Panc1 (cell line): ENCODE measurements at places on chromosomes 1 and 21.

DNA sequence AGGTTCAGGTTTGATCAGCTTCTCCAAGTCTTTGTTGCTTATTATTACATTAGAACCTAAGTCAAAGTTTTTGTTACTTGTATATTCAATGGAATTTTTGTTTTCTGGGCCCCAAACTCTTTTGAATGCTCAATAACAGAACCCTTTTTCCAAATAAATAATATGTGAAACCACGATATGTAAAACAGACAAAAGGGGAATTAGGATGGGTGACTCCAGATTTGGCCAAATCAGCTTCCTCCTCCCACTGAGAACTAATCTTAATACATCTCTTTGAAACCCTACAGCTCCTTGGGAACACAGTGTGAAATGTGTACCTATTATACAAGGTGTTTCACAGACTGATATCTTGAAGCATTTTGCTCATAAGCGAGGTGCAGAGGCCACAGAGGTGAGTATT, 67.0 kb upstream of the TNFSF18 start:
- DNase-seq = no peak

- no peak for DNase-seq
These were observed 36.1 kb upstream of the KHDRBS1 start for GRCh38 chr1:31977385-31978131.

DNA sequence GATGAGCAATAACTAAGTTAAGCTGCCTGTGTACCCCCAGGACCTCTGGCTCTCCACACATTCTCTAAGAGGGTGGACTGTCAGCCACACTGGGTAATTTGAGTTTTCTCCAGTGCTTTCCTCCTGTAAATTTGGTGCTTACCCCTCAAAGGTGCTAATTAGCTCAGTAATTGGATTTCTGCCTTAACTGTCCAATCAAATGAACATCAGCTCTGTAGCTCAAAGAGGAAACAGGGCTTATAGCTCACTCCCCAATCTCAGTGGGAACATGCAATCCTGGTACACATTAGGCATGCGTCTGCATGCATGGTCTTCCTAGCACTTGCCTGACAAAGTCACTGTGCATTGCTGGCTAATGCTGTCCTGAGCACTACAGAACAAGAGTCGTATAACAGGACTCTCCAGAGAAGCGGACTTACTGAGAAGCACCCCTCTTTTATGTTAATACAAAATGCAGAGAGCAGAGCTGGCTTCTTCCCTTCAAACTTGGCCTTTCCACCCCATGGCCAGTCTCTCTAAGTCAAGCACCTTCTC, 110.1 kb downstream of the NTPCR start:
- no peak for DNase-seq

DNA sequence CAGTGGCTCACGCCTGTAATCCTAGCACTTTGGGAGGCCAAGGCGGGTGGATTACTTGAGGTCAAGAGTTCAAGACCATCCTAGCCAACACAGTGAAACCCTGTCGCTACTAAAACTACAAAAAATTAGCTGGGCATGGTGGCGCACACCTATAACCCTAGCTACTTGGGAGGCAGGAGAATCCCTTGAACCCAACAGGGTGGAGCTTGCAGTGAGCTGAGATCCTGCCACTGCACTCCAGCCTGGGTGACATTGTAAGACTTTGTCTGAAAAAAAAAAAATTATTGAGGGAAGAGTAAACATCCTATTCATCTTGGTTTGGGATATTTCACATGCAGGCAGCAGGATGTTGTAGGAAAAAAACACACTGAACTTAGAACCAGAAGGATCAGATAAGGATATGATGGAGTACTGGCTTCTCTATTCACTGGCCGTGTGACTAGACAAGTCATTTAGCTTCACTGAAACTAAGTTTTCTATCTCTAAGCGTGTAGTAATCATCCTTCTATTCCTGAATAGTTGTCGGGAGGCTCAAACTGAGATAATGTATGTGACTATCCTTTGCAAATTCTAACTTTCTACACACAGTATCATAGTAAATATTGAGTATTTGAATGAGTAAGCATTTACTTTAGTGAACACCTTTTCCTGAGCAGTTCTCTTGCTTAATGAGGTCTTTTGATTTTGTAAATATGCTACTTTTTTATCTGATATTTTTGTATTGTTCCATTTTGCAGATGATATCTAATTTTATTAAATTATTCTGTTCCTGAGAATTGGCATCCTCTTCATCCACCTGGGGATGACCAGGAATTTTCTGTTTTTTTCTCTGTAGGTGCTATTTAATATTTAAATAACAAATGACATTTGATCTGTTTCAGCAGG, 18.2 kb downstream of the CAP1 start:
- no peak for DNase-seq

DNA sequence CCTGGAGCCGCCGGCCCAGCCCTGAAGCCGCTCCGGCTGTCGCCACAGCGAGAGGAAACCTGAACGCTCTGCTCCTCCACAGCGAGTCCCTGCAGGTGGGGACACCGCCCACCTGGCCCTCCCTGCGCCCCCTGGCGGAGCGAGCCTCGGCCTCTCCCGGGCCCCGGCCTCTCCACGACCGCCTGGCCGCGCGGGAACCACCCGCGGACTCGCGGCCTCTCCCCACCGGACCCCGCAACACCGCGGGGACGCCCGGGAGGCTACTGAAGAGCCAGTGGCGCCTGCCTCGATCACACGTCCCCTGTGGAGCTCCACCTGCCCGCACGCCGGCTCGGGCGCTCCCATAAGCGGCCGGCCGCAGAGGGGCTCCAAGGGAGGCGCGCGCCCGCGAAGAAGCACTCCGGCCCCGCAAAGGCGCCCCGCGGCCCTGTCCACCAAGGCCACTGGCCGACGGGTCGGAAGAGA, 109.6 kb downstream of the KCNN3 start:
- DNase-seq = no peak

GRCh38 chr1:11362547-11363021, 89.6 kb downstream of the UBIAD1 start:
- no peak for DNase-seq

GRCh38 chr1:156813750-156814570, 2.7 kb downstream of the SH2D2A start:
- no peak for DNase-seq

GRCh38 chr1:115722221-115722620, 46.3 kb downstream of the CASQ2 start:
- no peak for DNase-seq

DNA sequence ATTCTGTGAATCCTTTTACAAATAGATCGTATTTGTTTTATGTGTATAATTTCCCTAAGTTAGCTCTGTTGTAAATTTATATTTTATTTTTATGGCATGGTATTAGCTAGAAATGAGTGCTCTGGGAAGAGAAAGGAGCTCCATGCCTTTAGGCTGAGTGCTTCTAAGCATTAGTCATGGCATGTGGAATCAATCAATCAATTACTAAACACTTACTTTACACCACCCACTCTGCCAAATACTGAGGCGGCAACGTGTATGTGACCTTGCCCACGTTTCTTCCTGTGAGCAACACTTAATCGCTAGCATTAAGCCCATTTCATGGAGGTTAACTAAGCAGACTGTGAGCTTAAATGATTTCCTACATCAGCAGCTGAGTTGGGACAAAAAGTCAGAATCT, 7.2 kb upstream of the BECN2 start:
- no peak for DNase-seq

DNA sequence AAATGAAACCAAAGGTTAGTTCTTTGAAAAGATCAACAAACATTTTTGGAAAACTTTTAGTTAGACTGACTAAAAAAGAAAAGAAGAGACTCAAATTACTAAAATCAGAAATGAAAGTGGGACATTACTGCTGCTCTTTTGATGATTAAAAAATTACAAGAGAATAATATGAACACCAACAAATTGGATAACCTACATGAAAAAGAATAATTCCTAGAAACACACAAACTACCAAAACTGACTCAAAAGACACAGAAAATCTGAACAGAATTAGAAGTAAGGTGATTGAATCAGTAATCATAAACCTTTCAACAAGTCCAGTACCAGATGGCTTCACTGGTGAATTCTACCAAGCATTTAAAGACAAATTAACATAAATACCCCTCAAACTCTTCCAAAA, 5.6 kb downstream of the KIFAP3 start:
- DNase-seq = no peak

DNA sequence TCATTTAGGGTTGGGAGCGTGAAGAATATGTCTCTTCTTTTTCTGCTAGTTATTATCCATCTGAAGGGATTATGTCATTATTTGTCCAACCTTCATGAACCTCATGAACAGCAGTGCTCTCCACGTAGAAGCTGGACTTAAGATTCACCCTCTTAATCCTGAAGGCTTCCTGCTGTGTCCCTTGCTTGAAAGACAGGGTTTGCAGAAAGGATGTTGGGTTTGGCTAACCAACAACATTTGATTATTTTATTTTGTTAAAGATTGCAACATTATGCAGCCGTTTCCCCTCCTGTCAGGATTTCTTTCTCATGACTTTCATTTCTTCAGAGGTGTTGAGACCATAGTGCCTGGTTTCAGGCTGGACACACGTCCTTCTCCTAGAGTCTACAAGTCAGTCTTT, 75.2 kb downstream of the NGF start:
- no peak for DNase-seq

DNA sequence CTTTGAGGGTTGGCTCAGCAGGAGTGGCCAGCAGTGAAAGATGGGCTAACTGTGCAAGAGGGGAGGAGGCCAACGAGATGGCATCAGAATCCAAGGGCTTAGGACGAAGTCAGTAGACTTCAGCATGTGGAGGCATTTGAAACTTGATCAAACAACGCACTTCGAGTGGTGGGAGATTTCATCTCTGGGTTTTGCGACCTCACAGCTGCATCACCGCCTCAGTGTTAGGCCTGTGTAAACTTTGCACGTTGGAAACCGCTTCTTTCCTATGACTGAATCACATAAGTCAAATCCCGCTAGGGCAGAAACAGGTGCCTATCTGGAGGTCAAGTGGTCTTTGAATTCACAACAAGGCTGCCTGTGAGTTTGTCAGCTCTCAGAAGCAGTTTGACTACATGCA, 17.8 kb downstream of the TFF3 start:
- no peak for DNase-seq

DNA sequence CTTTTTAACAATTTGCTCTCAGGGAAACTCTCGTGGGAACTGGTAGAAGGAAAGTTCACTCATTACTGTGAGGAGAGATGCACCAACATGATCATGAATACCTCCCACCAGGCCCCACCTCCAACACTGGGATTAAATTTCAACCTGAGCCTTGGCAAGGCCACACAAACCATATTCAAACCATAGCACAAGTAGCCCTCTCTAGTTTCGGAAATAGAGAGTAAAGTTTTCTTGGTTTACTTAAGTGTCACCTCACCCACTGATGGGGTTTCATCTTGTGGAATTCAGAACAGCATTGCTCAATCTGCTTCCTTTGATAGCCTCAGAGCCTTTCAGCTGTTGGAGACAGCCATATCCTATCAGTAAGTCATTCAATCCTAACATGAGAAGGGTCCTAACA, 25.5 kb upstream of the CCSAP start:
- DNase-seq = no peak

DNA sequence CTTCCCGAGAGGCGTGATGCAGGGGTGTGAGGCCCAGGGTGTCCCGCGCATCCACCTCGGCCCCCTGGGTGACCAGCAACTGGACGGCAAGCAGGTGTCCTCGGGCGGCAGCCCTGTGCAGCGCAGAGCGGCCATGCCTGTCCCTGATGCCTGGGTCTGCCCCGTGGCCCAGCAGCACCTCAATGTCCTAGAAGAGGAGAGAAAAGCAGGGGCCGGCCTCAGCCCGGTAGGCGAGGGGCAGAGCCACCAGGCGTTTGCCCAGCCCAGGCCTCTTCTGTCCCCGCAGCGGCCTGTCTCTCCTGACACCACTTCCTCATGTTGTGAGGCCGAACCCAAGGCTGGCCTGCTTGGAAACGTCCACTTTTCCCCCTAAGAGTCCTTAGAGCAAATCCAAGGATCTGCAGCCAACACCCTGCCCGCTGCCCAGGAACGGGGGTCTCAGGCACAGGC, 1.7 kb downstream of the ANKRD65 start:
- no peak for DNase-seq

- DNase-seq = no peak
These were observed 1.1 kb downstream of the ERO1B start for GRCh38 chr1:236280438-236281197.

GRCh38 chr1:19819701-19820100, 4.6 kb upstream of the RNF186 start:
- DNase-seq = no peak

DNA sequence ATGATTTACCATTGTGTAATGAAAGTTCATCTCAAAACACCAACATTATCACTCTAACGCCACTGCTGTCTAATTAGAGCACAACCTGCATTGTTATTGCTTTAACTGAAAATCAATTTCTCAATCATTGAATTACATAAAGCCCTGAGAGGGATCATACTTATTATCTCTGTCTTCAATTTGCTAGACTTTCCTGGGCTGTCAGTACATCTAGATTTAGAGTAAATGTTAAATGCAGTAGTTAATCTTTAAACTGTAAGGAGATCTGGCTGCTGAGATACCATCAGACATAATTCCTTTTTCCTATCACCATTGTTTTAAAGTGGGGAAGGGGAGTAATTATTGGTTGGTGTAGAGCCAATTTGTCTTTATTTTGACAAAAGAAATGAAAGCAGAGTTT, 1995.1 kb downstream of the MRPL39 start:
- no peak for DNase-seq

- DNase-seq = no peak
These were observed 72.5 kb downstream of the ST6GALNAC5 start for GRCh38 chr1:76939817-76940216.

DNA sequence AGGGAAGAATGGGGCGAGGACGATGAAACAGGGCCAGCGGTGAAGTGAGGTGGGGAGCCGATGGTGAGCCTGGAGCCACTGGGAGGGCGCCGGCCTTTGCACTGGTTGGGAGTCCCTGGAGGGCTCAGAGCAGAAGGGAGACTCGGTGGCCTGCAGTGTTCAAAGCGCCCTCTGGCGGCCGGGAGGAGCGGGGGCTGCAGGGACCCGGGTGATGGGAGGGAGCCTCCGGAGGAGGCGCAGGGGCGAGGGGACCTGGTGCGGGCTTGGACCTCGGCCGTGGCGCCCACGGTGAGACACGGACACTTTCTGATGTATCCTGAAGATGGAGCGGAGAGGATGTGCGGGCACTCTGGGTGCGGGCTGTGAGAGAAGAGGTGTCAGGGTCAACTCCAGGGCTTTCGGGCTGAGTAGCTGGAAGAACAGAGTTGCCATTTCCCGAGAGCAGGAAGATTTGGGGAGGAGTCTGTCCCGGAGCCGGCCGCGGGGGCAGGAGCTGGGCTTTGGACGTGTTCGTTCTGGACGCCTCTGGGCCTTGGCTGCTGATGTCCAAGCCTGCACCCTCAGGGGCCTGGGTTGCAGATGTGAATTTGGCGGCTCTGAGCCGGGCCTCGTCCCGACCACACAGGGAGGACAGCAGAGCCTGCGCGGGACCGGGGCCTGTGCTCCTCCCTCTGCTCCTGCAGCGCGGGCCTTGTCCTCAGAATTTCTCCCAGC, 29.7 kb downstream of the HEYL start:
- DNase-seq = peak; percentile 13

GRCh38 chr1:116853680-116854402, 55.9 kb upstream of the PTGFRN start:
- DNase-seq = peak; percentile 41

DNA sequence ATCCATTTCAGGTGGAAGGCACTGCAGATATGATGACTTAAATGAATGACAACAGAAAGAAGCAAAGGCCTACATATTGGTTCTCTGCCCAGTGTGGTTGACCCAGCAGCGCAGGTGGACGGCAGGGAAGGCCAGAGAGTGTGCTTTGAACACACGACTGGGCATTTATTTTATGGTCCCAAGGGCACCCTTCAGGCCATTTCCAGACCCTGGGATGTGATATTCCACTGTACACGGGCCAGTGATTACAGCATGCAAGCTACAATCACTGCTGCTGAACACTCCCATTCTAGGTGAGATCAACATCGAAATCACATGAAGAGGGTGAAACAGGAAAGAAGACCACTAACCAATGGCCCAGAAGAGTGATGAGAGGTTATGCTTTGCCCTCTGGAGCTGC, 33.8 kb downstream of the PCNX2 start:
- DNase-seq = no peak
